Trophoblast cell (in vitro differentiated cells and primary cell): ENCODE measurements at places on chromosomes 4 and X.

DNA sequence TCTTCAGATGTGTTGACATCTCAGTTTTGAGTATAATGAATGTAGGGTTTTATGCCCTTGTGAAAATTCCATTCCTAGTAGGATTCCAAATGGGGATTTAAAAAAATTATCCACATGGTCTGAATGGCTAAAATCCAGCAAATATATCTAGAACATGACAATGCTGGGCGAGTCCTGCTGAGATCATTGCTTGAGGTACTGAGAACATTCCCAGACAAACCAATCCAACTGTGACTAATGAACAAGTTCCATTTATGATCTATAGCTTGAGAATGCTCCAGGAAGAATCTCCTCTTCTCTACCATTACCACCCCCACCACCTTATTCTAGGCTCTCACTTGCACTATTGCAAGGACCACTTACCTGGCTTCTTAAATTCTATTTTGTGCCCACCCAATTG lies 77.2 kb upstream of the IL1RAPL2 start:
- DNase-seq = no peak
- no peaks in the 10 kb centered on the region for H3K4me1 ChIP-seq
- H3K36me3 ChIP-seq = no peaks in the 10 kb centered on the region

GRCh38 chr4:8726344-8726851 lies 133.8 kb downstream of the CPZ start:
- no peak for DNase-seq
- no peak overlapping the region for H3K27ac ChIP-seq
- no peaks in the 10 kb centered on the region for H3K27me3 ChIP-seq
- H3K4me3 ChIP-seq = no peak overlapping the region

GRCh38 chr4:7761312-7761711 lies 178.3 kb downstream of the AFAP1 start:
- H3K4me1 ChIP-seq = peaks cover 11% of the 10 kb centered on the region
- H3K4me3 ChIP-seq = no peak overlapping the region
- peaks cover 48% of the 10 kb centered on the region for H3K36me3 ChIP-seq
- DNase-seq = no peak
- H3K27me3 ChIP-seq = no peaks in the 10 kb centered on the region

GRCh38 chrX:107146670-107147069 lies 28.0 kb upstream of the RBM41 start:
- H3K4me1 ChIP-seq = no peaks in the 10 kb centered on the region
- DNase-seq = peak; percentile 39
- H3K27me3 ChIP-seq = no peaks in the 10 kb centered on the region
- H3K36me3 ChIP-seq = no peaks in the 10 kb centered on the region
- H3K27ac ChIP-seq = no peak overlapping the region

DNA sequence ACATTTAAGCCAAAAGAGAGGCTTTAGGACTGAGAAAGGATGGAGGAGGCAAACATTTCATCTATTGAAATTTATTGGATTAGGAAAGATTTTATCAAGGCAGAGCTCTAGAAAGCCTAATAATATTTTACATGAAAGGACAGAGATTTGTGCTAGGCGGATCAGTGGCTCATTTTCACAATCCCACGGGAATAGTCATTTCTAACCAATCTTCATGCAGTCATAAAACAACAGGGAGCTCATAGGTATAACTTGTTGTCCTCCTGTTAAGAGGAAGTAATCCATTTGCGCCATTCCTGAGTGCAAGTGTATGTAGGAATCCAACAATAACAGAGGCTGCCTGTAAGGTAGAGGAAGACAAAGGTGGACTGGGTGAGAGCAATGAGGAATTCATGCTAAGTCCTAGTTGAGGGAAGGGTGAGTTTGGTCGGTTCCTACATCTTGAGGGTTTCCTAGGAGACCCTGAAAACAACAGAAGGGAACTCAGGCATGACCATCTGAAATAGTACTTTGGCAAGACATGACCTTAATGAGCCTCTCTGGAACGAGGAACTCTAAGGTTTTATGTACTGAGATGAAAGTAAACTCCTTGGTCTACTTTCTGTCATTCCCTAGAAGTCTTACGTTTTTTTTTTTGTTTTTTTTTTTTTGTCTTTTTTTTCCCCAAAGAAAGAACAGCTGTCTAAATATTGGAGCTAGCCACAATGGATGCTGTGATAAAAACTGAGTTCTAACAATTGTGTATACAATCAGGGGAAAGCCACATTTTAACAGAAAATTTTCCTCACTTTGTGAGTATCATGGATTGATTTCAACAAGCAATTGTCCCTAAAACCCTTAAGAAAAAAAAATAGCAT lies 89.7 kb downstream of the GEMIN8 start:
- H3K27me3 ChIP-seq = no peaks in the 10 kb centered on the region
- H3K4me1 ChIP-seq = no peaks in the 10 kb centered on the region
- H3K36me3 ChIP-seq = no peaks in the 10 kb centered on the region
- H3K4me3 ChIP-seq = no peak overlapping the region

- H3K27ac ChIP-seq = no peak overlapping the region
- no peaks in the 10 kb centered on the region for H3K4me1 ChIP-seq
- H3K27me3 ChIP-seq = no peaks in the 10 kb centered on the region
- no peak for DNase-seq
These were observed 18.5 kb downstream of the TMEM164 start for GRCh38 chrX:110021258-110022022.

- no peak for DNase-seq
- H3K4me3 ChIP-seq = no peak overlapping the region
- H3K4me1 ChIP-seq = no peaks in the 10 kb centered on the region
- no peaks in the 10 kb centered on the region for H3K27me3 ChIP-seq
- no peaks in the 10 kb centered on the region for H3K36me3 ChIP-seq
These were observed 15.5 kb upstream of the IGBP1 start for GRCh38 chrX:70117738-70118137.

GRCh38 chr4:2942037-2942531 lies 21.1 kb downstream of the NOP14 start:
- H3K27ac ChIP-seq = no peak overlapping the region
- peaks cover 85% of the 10 kb centered on the region for H3K36me3 ChIP-seq
- no peaks in the 10 kb centered on the region for H3K4me1 ChIP-seq
- DNase-seq = no peak
- no peak overlapping the region for H3K4me3 ChIP-seq
- no peaks in the 10 kb centered on the region for H3K27me3 ChIP-seq

DNA sequence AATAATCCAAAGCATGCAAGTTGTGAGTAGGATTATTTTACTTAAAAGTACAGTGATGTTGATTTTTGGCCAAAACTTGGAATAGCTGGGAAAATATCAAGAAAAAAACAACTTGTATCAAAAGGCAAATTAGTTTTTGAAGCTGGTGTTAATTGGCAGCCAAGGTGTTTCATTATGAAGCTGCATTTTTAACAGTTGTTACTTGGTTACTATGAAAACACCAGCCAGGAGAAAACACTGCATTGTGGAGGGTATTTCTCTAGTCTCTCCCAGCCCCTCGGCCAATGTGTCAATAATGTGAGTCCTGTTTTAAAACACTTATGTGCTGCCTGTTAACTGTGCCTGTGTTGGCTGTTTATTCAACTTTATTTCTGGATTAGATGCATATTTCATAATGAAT lies 733.4 kb downstream of the ADGRL3 start:
- H3K4me1 ChIP-seq = no peaks in the 10 kb centered on the region
- no peak overlapping the region for H3K27ac ChIP-seq
- no peaks in the 10 kb centered on the region for H3K36me3 ChIP-seq
- DNase-seq = no peak
- H3K4me3 ChIP-seq = no peak overlapping the region

- no peak overlapping the region for H3K27ac ChIP-seq
- no peaks in the 10 kb centered on the region for H3K27me3 ChIP-seq
- no peak overlapping the region for H3K4me3 ChIP-seq
- H3K36me3 ChIP-seq = no peaks in the 10 kb centered on the region
- no peaks in the 10 kb centered on the region for H3K4me1 ChIP-seq
- DNase-seq = no peak
These were observed 26.1 kb downstream of the TRPC5 start for GRCh38 chrX:112056476-112056875.

DNA sequence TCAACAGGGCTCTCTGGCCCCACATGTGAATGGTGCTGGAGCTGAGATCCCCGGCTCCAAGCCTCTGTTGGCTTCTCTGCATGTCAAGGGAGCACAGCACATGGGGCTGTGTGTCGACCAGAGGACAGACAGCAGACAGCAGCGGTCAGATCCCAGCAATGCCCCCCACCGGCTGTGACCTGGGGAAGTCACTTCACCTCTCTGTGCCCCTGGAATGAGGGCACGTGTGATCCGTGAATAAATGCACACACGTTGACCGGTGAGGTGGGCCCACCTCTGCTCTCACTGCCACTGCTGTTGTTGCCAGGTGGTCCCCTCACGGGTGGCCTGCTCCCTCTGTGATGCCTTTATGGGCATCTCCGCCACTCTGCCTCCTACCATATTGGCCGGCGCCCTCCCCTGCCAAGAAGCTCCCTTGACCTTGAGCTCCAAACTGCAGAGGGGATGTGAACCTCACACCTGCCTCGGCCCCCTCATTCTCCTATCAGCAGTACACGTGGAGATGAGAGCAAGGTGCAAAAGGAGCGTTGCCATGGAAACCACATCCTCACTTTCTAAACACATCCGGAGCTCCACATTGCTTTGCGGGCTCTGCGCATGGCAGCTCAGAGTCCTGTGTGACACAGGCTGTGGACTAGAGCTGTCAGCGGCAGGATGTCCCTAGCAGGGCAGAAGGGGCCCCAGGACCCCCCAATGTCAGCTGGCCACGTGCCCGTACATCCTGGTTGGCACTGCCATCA lies 75.4 kb downstream of the ABLIM2 start:
- no peaks in the 10 kb centered on the region for H3K36me3 ChIP-seq
- H3K4me3 ChIP-seq = no peak overlapping the region
- DNase-seq = no peak
- no peaks in the 10 kb centered on the region for H3K4me1 ChIP-seq
- no peaks in the 10 kb centered on the region for H3K27me3 ChIP-seq

DNA sequence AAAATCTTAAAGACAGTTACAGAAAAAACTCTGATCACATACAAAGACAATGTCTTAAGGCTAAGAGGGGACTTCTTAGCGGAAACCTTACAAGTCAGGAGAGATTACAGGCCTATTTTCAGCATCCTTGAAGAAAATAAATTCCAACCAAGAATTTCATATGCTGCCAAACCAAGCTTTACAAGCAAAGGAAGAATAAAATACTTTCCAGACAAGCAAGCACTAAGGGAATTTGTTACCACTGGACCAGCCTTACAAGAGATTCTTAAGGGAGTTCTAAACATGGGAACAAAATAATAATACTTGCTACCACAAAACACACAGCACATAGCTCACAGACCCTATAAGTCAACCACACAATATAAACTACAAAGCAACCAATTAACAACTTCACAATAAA lies 255.8 kb upstream of the ZFP42 start:
- no peak overlapping the region for H3K4me3 ChIP-seq
- H3K36me3 ChIP-seq = no peaks in the 10 kb centered on the region
- H3K4me1 ChIP-seq = no peaks in the 10 kb centered on the region
- DNase-seq = no peak
- no peak overlapping the region for H3K27ac ChIP-seq
- no peaks in the 10 kb centered on the region for H3K27me3 ChIP-seq

GRCh38 chr4:11424000-11424399 lies 4.7 kb downstream of the HS3ST1 start:
- peak; percentile 75 for DNase-seq
- H3K4me3 ChIP-seq = no peak overlapping the region
- H3K27ac ChIP-seq = no peak overlapping the region
- peaks cover 9% of the 10 kb centered on the region for H3K4me1 ChIP-seq

DNA sequence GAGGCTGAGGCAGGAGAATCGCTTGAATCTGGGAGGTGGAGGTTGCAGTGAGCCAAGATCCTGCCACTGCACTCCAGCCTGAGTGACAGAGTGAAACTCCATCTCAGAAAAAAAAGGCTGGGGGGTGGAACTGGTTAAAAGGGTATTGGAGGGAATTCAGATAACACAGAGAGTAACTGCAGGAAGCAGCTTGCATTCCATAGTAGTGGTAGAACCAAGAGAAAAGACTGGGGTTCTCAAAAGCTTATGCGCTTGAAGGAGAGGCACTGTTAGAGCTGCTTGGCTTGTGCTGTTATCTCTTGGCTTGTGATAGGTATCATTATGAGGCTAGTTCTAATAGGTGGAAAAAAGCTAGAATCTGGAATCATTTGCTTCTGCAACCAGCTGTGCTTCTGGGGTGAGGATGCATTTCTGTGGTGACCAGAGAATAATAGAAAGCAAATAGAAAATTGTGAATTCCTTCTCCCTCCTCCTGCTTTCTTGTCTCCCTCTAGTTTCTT lies 91.2 kb upstream of the ELOVL6 start:
- no peak overlapping the region for H3K4me3 ChIP-seq
- H3K27me3 ChIP-seq = no peaks in the 10 kb centered on the region
- no peaks in the 10 kb centered on the region for H3K36me3 ChIP-seq
- no peak for DNase-seq
- H3K4me1 ChIP-seq = no peaks in the 10 kb centered on the region

DNA sequence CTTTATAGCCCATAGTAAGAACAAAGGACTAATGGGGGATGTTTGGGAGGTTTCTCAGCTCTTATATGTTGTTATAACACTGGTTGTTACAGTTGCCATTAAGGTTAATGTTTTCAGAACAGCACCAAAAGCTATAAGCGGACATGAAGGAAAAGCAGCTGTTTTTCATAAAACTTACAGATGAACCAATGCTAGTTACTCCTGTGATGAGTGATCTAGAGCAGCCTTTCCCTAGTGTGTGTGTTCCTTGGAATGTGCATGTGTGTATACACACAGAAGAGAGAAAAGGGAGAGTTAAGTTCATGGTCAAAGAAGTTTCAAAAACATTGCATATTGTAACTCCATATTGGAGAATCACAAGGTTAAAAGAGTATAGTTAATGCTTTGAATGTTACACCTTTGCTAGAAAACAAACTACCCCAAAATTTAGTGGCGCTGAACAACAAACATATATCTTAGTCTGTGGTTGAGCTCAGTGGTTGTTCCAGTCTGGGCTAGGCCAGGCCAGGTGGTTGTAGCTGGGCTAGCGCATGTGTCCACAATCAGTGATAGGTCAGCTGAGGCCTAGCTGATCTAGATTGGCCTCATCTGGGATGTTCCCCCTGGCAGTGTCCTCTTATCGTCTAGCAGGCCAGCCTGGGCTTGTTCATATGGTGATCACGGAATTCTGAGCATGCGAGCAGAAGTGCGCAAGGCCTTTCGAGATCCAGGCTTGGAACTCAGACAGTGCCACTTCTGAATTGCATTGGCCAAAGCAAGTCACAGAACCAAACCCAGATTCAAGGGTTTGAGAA lies 151.0 kb downstream of the NHS start:
- peak; percentile 86 for DNase-seq
- H3K27ac ChIP-seq = peak overlapping the region; percentile 44
- peaks cover 4% of the 10 kb centered on the region for H3K4me1 ChIP-seq
- H3K36me3 ChIP-seq = no peaks in the 10 kb centered on the region
- H3K4me3 ChIP-seq = no peak overlapping the region

DNA sequence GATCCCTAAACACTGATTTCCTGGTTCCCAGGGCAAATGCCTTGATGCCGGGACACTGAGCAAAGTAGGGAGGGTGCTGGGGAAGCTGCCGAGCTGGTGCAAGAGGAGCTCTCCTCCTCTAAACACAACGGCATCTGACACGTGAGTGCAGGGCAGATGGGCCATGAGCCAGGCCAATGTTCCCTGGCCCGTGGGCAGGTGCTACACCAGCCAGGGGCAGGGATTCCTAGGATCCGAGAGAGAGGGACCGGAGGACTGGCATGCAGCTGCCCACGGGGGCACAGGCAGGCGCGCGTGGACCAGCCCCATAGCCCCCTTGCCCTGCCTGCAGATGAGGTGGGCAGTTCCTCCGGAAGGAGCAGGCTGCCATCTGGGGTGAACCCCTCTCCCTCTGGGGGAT lies 66.8 kb upstream of the AFAP1 start:
- no peaks in the 10 kb centered on the region for H3K4me1 ChIP-seq
- no peak overlapping the region for H3K4me3 ChIP-seq
- no peak overlapping the region for H3K27ac ChIP-seq
- no peaks in the 10 kb centered on the region for H3K27me3 ChIP-seq
- no peak for DNase-seq
